ENCODE measurements at places on chromosomes 7 and 10.

GRCh38 chr7:110645060-110645459 lies 445.9 kb upstream of the LRRN3 start:
- DNase-seq = no peak

- DNase-seq = no peak
Observed at GRCh38 chr10:92575961-92576360, 2.1 kb upstream of the IDE start.

DNA sequence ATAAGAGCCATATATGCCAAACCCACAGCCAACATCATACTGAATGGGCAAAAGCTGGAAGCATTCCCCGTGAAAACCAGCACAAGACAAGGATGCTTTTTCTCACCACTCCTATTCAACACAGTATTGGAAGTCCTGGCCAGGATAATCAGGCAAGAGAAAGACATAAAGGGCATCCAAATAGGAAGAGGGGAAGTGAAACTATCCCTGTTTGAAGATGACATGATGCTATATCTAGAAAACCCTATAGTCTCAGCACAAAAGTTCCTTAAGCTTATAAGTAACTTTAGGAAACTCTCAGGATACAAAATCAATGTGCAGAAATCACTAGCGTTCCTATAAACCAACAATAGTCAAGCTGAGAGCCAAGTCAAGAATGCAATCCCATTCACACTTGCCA lies 23.8 kb upstream of the STARD3NL start:
- no peak for DNase-seq

DNA sequence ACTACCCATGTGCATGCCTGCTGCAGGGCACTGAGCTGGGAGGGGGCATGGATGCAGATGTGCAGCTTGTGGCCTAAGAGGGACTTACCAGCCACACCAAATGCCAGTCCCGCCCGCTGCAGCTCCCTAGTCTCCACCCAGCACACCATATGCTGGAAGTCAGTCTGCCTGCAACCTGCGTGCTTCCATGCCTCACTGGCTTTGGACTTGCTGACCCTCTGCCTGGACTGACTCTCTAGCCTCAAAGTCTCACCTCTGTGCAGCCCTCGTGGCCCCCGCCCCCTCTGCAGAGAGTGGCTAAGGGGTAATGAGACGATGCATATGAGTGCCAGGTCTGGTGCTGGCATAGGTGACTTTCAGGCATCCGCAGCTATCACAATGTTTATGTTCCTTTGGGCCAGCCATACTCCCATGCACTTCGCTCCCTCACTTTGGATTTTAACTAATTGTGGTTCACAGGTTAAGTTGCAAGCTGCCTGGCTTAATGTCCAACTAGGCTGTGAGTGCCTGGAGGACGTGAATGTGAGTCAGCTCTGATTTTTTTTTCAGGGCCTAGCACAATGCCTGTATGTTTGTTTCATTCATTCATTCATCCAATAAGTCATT lies 21.7 kb downstream of the TRIM8 start:
- no peak for DNase-seq

GRCh38 chr7:88539518-88539917 lies 220.0 kb upstream of the ZNF804B start:
- DNase-seq = no peak

GRCh38 chr10:7666253-7667023 lies at the start of gene ITIH5:
Gene ITIH5 (minus strand): TSS chr10:7666966. CDS start chr10:7666892, 74 bp downstream.
- DNase-seq = no peak

GRCh38 chr7:2477447-2478398 lies 1.5 kb upstream of the GRIFIN start:
- DNase-seq = no peak

DNA sequence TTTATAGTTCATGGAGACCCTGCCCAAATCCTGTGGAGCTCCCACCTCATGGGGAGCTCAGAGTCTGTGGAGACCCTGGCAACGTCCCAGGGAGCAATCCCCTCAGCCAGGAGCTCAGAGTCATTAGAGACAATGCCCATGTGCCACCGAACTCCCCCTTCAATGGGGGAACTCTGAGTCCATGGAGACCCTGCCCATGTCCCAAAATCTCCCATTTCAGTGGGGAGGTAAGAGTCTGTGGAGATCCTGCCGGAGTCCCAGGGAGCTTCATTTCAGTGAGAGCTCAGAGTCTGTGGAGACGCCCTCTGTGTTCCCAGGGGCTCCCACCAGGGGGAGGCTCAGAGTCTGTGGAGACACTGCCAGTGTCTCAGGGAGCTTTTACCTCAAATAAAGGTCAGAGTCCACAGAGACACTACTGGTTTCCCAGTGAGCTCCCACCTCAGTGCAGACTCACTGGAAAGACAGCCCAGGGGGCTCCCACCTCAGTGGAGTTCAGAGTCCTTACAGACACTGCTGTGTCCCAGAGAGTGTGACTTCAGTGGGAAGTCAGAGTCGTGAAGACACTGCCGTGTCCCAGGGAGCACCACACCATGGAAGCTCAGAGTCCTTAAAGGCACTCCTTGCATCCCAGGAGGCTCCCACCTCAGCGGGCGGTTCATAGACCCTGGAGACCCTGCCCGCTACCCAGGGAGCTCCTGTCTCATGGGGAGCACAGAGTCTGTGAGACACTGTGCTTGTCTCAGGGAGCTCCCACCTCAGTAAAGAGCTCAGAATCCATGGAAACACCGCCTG lies 5.0 kb downstream of the MYO1G start:
- DNase-seq = no peak

DNA sequence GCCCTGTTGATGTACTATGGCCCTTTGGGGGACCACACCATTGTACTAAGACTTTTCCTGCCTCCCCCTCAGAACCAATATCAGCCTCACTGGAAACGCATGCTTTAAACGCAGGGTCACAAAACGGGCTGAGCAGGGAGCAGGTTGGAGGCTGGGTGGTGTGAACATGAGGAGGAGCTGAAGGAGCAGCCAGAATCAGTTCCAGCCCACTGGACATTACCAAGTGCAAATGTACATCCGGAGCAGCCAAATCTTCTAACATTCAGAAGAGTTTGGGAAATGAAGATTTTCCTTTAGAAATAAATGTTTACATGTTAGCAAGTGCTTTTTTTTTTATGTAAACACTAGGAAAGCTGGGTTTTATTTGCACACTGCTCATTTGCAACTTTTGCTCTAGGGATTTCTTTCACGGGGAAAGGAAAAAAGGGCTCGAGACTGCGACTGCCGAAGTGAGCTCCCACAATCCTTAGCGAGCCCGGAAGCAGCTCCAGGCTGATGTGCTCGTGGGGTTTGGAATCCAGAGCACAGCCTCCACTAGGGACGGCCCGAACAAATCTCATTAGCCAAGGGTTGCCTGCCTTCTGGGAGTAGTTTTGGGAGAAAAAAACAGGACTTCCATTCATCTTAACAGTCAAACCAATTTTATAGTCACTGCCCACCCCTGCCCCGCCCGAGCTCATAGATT lies 108.0 kb upstream of the YAE1 start:
- no peak for DNase-seq

DNA sequence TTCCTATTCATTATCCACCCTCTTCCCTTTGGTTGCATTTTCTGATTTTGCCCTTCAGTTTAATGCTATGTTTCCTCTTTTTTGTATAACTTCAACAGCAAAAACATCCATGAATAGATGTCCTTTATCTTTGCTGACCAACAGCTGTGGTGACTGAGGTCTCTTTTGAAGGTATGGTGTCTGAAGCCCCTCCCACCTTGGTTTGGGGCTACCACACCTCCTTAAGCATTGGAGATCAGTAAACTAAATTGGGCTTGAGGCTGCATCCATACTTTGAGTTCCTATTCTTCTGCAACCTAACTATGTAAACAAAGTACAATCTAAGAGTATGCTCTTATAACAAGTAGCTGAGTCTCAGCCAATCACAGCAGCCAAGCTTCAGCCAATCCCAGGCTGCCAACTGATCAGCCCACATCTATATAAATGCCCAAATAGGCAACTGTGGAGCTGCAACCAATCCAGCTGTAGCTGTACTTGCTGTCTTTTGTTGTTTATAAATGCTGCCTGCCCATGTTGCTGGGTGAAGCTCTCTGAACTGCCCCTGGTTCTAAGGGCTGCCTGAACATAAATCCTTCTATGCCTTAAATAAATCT lies 69.4 kb upstream of the PDLIM1 start:
- DNase-seq = no peak

- no peak for DNase-seq
Observed at GRCh38 chr7:7569081-7569527, 2.4 kb downstream of the MIOS start.

GRCh38 chr7:76314042-76314721 lies 11.7 kb downstream of the HSPB1 start:
- DNase-seq = peak; percentile 82

DNA sequence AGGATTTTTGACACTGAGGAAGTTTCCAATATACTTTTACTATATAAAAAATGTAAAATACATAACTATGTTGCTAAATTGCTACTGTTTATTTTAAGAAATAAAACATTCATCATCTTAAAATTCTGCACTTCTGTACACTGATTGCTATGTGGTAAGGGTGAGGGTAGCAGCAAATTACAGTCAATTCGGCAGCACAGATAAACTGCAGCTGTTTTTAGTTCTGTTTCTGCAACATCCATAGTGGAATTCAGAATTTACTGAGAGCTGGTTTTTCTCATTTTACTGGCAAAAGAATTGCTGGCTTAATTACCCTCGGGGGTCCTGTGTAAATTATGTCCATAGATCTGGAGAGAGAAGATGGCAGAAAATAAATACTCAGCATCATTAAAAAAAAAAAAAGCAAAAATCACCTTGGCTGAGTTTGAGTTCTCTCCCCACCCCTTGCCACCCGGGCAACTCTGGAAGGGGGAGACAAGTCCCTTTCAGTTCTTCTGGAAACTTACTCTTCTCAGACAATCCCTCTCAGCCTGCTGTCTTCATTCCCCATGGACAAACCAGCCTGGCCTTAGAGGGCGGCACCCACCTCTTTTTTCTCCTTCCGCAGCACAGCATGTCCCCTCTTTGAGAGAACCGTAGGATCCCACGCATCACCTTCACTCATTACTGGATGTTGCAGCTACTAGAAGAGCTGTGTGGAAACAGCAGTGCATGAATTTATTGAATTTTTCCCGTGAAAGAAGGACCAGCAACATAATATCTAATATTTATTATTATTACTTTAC lies 501.1 kb upstream of the CELF2 start:
- DNase-seq = no peak

GRCh38 chr10:122464586-122464985 lies 3.2 kb downstream of the HTRA1 start:
- no peak for DNase-seq

DNA sequence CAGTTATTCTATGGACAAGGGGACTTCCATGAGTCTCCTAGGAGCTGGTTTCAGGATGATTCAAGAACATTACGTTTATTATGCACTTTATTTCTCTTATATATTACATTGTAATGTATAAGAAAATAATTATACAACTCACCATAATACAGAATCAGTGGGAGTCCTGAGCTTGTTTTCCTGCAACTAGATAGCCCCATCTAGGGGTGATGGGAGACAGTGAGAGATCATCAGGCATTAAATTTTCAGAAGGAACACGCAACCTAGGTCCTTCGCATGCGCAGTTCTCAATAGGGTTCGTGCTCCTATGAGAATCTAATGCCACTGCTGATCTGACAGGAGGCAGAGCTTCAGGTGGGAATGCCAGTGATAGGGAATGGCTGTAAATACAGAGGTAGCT lies 137.9 kb downstream of the ANKRD30A start:
- no peak for DNase-seq

- DNase-seq = no peak
Observed at GRCh38 chr7:71682841-71683781, 551.2 kb downstream of the GALNT17 start.

- DNase-seq = no peak
Observed at GRCh38 chr7:32073533-32073932, 3.3 kb upstream of the PDE1C start.

- no peak for DNase-seq
Observed at GRCh38 chr10:76086170-76086760, 654.8 kb downstream of the LRMDA start.

DNA sequence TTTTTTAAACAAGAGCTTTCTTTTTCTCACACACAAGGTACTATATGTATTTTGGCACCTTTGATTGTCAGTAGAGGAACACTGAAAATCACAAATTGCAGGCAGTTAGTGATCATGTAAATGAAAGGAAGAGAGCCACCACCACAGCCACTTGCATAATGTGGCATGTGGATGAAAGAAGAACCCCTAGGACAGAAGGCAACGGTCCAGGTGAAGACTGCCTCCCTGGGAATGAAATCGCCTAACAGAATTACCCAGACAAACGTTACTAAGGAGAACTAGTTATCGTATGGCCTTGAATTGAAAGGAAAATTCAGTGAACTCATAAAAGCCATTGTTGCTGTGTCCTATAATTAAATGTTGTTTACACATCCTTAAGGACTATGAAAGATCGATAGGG lies 41.2 kb upstream of the PTPRZ1 start:
- DNase-seq = no peak

DNA sequence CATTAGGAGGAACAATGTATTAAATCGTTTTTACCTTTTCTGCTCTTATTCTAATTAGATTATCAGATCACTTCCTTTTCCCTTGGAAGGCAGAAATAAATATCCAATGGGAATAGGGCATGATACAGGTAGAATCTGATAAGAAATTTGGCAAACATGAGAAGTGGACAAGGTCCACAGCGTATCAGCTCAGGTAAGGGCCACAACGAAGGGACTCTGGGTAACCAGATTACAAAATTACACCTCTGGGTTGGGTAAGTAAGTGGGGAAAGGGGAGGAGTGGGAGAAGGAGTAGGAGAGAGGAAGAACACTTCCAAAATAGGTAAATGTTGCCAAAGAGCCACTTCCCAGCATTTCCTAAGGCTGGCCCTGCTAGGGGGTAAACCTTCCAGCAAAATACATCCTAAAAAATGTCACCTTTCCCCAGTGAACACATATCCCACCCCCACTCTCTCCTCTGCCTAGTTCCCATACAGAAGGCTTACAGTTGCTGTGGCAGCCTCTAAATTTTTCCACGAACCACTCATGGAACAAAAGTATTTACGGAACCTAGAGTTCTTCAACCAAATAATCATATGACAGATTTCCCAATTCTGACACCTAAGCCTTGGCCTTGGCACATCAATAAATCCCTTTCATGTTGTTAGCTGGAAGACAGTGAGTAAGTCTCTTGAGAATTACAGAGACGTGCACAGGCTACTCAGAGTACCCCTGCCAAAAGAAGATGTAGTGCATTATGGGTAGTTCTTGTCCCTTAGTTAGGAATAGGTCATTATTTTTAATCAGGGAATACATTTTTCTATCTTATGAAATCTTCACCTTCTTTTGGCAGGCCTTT lies 51.5 kb upstream of the DLX6 start:
- DNase-seq = no peak

GRCh38 chr10:8071006-8071405 lies 16.5 kb downstream of the GATA3 start:
- DNase-seq = no peak

GRCh38 chr10:88893611-88894010 lies 13.6 kb downstream of the STAMBPL1 start:
- no peak for DNase-seq

- DNase-seq = no peak
Observed at GRCh38 chr10:3972460-3973301, 187.7 kb upstream of the KLF6 start.

- no peak for DNase-seq
Observed at GRCh38 chr7:30169579-30169978, 34.8 kb downstream of the MTURN start.

DNA sequence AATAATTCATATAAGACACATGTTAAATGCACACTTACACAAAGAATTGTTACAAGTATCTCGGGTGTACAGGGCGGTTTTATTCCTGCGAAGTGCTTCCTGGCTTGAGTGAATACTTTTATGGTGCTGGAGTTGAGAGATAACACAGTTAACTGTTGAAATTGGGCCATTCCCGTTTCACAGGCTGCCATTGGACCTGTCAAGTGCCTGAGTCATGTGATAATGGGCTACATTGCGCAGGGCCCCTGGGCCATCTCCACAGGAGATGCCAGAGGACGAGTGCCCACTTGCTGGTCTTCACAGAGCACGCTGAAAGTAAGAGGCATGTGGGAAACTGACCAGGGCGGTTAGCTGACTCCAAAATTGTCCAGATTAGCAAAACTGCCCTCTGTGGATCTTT lies 4.8 kb downstream of the FBH1 start:
- DNase-seq = no peak

Measured in astrocyte of the cerebellum (primary cell).